ENCODE measurements at places on chromosomes 11 and 22.

DNA sequence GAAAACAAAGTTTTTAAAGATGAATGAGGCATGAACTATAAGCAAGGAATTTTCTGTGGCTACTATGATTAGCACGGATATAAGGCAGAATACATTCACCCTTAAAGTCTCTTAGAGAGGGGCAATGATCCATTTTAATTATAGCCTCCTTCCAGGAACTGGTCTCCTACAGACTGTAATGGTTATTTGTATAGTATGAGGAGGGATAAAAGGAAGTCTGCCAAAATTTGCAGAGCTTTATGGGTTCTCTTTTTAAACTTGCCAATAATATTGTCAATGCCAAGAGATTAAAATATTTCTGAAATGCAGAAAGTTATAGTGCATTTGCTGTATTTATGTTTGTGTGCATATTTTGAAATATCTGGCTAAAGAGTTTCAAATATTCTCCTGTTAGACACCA is 271.4 kb upstream of the LUZP2 start:
- no peak for DNase-seq

DNA sequence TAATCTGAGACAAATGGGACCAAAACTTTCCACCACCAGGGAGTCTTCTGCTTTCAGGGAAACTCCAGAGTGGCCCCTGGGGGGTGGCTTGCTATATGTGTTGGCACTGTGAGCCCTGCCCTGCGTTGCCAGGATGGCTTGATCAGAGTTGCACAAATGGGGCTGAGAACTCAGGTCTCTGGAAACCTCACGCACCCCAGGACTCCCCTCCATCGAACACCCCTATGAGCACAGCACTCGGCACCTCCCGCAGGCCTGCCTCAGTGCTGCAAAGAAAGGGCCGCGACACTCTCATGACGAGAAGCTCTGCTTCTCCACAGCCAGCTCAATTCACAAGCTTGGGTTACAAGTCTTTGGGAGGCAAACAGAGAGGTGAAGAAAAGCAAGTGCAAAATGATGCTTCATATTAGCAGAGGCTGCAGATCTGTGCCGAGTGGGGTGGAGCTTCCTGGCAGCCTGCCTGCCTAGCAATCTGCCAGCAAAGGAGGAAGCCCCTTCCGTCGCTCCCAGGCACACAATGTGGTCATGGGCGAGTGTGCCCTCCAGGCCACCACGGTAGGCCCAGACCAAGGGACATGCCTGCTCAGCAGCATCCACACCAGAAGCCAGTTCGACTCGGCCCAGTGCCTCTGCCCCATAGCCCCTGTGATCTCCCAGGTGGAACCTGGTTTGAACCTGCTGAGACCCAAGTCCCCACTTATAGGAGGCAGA is 55.7 kb downstream of the MYH9 start:
- peak; percentile 58 for DNase-seq

DNA sequence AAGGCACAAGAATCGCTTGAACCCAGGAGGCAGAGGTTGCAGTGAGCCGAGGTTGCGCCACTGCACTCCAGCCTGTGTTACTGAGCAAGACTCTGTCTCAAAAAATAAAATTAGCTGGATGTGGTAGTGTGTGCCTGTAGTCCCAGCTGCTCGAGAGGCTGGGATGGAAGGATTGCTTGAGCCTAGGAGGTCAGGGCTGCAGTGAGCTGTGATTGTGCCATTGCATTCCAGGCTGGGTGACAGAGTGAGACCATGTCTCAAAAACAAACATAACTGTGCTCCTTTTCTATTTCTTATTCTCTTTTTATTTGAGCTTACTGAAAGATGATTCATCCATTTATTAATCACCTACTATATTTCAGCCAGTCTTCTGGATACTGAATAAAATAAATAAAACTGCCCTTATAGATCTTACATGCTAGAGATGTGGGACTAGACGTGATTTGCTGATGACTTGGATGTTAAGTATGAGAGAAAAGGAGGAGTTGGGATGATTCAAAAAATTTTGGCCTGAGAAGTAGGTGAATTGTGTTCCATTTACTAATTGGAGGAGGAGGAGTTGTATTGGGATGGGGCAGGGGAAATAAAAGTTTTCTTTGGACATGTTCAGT is 18.0 kb downstream of the PAAF1 start:
- no peak for DNase-seq

GRCh38 chr22:26432619-26433311 is 3.7 kb downstream of the ASPHD2 start:
- DNase-seq, result no peak

- DNase-seq, result no peak
Measured at GRCh38 chr11:108846009-108846408, 181.1 kb downstream of the DDX10 start.

DNA sequence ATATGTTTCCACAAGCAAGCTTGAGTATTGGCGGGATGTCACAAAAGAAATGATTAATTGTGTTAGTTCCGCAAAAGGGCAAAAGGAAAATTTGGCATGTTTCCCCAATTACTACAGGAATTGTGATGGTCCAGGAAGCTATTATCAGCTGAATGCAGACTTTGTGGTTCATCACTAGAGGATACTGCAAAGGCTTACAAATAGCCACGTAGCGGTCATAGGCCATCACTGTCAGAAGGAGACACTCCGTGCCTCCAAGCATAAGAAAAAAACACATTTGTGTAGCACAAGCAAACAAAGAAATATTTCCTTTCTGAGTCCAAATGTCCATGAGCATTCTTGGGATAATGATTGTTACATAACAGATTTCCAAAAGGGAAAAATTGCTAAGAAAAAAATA is 1.8 kb downstream of the OR10AG1 start:
- no peak for DNase-seq

DNA sequence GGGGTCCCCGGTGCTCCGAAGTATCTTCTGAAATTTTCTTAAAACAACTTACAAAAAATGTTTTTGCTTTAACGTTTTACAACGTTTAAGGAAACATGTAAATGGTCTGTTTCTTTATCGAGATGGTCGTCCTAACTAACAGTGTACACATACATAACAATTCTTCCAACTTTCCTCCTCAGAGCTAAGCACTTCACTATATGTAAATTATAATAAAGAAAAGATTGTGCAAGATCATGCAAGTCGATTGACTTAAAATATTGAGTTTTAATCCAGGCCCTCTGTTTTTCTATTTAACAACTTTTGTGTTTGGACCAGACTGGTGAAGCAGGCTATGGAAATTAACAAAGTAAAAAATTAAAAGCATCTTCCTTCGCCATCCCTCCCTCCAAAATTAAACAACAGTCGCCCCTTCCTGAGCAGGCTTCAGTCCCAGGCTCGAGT is 4.9 kb downstream of the ALX4 start:
- DNase-seq, result no peak

- DNase-seq, result no peak
Measured at GRCh38 chr11:99422581-99423427, 402.1 kb downstream of the CNTN5 start.

DNA sequence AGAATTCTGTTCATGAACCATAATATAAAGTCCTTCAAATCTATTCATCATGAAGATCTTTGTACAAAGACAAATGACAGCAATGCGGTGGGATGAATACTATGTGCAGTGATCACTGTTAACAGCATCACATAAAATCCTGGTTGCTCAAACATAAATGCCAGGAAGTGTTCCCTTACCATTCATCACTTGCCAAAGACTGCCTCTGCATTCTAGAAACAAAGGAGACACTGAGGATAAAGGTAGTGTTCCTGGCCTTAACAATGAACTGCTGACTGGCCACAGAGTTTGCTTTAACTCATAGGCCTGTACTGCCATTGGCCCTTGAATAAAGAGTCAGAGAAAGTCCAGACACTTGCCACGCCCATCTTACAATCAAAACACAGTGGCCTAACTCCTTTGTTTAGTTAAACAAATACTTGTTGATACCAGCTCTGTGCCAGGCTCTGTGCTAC is 29.5 kb downstream of the C2CD3 start:
- no peak for DNase-seq

- no peak for DNase-seq
Measured at GRCh38 chr11:84963240-84963639, 663.9 kb downstream of the DLG2 start.

GRCh38 chr11:83008581-83008923 is 63.1 kb downstream of the RAB30 start:
- no peak for DNase-seq

GRCh38 chr11:3000032-3000961 is 8.2 kb upstream of the NAP1L4 start:
- DNase-seq, result no peak

DNA sequence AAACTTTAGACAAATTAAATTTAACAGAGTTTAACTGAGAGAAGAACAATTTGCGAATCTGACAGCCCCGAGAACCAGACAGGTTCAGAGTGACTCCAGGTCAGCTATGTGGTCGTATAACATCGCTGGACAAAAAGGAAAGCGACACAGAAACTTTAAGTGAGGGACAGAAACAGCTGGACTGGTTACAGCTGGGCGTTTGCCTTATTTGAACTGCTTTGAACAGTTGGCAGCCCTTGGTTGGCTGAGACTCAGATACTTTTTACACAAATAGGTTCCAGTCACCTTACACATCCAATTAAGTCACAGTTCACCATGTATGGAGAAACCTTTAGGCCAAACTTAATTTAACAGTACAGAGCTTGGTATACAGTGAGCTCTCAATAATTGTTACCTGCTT is 436.9 kb downstream of the GUCY1A2 start:
- no peak for DNase-seq

DNA sequence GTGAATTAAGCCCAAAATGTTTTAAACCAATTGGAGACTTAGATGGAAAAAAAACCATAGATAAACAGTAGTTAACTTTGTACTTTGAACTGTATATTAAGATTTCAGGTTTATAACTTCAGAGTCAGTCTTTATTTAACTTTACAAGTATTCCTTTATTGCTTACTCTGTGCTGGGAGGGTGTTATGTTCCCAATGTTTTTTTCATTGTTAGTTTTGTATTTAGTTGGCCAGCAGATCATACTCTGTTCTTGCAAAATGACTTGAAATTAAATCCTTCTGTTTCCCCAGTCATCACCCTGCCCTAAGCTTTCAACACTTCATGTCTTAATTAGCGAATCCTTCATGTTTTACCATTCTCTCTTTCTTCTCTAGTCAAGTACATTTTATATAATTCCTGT is 25.3 kb downstream of the SIK2 start:
- DNase-seq, result no peak
